ENCODE measurements at places on chromosomes 2 and 18.

GRCh38 chr2:46647041-46647440 lies 167.7 kb downstream of the TMEM247 start:
- no peak for DNase-seq

GRCh38 chr2:85064927-85065577 lies 68.1 kb upstream of the TCF7L1 start:
- DNase-seq, result no peak

GRCh38 chr2:79638954-79639353 lies 126.1 kb downstream of the CTNNA2 start:
- no peak for DNase-seq

DNA sequence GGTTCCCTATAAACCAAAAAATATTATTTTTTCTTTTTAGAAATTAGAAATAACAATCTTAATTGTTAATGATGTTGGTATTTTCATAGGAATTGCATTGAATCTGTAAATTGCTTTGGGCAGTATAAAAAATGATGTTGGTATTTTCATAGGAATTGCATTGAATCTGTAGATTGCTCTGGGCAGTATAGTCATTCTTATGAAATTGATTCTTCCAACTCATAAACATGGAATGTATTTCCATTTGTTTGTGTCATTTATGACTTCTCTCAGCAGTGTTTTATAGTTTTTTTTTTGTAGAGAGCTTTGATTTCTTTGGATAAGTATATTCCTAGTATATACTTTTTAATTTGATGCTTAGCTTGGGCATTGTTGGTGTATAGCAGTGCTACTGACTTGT lies 82.0 kb upstream of the NT5C1B start:
- DNase-seq, result no peak

GRCh38 chr2:188119112-188119838 lies 172.4 kb upstream of the GULP1 start:
- no peak for DNase-seq

- no peak for DNase-seq
These were observed 221.0 kb upstream of the EPAS1 start for GRCh38 chr2:46076251-46076650.

GRCh38 chr2:97870396-97870843 lies 125.3 kb downstream of the TMEM131 start:
- no peak for DNase-seq

DNA sequence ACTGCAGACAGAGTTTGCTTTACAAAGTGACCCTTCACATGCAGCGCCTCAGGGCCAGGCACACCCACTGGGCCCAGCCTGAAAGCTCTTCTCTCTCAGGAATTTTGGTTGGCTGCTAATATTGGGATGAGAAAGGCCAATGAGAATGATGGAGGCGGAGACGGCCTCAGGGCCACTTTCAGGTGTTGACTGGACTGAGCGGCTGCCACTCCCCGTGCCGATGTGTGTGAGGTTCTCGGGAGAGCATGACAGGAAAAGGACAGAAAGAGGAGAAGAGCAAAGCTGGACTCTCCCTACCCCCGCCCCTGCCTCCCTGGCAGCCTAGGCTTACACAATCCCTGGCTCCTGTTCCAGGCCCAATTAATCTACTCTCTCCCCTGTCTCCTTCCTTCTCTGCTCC lies 155.7 kb downstream of the CELF4 start:
- DNase-seq, result no peak

- no peak for DNase-seq
These were observed 57.8 kb downstream of the TGOLN2 start for GRCh38 chr2:85269959-85270358.

DNA sequence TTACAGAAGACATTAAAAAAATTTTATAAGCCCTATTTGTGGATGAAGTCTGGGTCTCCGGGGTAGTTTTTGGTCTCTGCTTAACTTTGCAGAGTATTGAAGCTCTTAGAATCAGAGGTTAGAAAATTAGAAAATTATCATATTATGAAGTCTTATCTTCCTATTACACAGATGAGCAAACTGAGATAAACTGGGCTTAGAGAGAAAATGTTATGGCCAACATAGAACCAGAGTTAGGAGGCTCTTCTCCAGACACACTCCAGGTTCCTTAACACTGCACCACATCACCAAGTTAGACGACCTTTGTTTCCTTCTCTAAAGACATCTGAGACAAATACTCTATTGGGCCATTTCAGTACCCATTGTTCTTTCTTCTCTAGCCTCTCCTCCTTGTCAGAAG lies 36.7 kb upstream of the NEB start:
- DNase-seq, result no peak

DNA sequence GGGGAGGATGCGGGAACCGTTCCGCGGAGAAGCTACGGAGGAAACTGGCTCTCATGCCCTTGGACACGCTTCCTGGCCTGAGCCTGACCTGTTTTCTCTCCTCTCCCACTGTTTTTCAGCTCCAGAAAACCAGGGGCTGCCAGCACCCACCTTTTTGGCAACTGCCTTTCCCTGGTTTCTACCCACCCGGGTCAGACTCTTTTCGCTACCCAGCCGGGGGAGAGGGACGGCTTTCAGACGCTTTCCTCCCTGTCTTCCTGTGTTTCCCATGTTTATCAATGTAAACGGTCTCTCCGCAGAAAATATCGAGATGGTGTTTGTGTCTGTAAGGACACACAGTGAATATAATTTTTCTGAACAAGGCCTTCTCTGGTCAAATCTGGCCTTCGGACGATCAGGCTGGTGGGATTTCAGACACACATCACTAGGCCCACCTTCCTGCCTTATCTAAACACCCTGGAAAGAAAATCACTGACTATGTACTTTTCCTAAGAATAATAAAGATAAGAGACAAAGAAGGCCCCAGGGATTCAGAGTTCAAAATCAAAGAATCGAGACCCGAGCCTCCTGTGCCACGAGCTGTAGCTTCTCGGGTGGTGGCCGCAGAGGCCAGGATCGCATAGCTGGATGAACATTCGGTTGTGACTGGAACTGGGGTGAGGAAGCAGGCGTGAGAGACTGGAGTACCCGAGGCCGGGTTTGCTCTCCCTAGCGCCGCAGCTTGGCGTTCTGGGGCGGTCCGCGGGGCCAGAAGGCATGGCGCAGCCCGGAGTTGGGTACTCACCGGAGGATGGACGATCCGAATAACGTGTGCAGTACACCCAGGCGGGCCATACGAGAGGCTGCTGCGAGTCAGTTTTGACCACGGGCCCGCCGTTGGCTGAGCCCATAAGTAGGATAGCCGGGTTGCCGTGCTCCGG lies 1.7 kb downstream of the EN1 start:
- DNase-seq, result no peak

DNA sequence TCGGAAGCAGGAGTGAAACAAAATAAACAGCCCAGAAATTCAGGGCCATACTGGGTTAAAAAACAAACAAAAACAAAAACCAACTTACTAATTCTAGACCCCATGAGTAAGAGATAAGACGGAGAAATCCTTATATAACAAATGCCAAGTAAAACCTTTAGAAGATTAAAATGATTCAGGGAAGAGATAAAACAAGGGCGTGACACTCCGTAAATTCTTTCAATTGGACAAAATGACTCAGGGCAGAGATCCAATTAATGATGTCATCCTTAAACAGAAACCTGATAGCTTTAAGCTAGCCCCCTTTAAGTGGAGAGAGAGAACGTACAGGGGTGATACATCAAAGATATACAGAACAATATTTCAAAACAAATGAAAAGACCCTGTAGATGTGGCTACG lies 317.4 kb downstream of the NBAS start:
- no peak for DNase-seq

DNA sequence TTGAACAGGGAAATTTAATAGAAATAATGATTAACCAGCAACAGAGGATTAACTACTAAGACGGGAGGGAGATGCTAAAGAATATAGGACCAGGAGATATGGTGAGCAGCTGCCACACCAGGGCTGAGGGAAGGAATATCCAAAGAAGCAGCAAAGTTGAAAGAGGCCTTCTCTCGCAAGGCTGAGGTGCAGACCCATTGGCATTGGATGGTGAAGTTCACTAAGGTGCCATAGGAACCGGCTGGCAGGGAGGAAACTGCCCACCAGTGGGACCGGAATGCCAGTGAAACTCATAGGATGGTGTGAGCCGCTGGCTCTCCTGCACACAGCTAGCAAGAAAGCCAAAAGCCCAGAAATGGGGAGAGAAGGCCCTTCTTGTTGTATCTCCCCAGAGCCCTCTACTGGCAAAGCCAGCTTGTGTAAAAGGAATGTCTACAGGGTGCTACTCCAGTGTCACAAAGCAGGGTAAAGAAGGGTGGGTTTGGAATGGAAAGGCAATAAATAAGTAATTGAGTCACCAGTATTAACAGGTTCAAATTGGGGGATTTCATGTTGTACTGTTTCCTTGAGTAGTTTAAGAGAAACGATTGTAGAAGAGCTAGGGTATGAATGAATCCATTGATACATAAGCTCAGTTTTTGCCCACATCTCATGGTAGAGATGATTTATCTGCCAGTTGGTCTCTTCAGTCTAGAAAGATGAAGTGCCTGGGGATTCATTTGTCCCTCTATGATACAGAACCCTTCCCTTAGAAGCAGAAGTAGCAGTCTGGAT lies 36.0 kb downstream of the FARP2 start:
- peak; percentile 9 for DNase-seq

All from T-cell (primary cell).